ENCODE measurements at places on chromosomes 6 and 20.

DNA sequence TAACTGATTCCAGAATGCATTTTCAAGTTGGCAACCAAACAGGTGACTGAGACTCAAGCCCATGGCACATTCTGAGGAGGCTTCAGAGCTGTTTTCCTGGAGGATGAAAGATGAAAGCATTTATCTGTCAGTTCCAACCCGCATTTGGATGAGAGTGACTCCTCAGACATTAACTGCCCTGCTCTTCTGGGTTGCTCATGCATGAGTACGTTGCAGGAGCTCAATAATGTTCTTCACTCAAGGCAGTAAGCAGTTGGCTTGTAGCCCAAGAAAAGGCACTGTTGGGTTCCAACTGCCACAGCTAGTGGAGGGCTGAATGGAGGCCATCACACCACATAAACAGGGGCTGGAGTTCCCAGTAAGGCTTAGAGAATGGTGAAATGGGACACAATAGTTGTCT, 155.3 kb downstream of the FUT9 start:
- no peak for DNase-seq

- no peak for DNase-seq
These were observed 21.6 kb upstream of the FBXO9 start for GRCh38 chr6:53043581-53043980.

- DNase-seq = no peak
These were observed 116.6 kb upstream of the INSM1 start for GRCh38 chr20:20251317-20251716.

DNA sequence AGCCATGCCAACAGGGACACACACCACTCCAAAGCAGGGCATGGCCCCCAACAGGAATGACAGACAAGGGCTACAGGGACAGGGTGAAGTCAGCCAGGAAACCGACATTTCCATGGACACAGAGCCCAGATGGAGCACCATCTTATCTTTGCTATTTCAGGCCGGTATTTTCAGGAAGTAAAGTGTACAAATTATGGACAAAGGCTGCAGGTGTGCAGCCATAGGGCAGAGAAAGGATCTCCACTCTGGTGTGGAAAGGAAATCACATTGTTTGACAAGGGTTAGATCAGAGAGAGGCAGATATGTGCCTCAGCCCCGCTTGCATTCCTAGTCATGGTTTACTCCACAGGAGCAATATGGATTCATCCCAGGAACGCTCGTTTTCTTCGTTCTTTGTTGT, 81.7 kb upstream of the SLC22A23 start:
- DNase-seq = no peak

DNA sequence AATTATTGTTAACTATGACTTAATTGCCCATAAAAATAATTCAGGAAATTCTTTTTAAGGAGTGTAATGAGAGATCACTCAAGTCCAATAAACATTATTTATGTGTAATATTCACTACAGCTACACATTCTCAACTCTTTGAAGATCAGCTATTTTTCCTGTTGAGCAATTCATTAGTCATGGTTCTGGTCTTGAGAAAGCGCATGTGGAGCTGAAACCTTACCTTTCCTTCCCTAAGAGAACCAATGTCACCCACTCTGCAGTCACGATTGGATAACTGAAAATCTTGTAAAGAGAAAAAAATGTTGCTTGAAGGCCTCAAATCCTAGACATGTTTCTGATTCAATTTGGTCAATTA, 736.9 kb upstream of the MARCKS start:
- DNase-seq = peak; percentile 78

GRCh38 chr6:140441256-140441655, 1066.8 kb upstream of the CITED2 start:
- DNase-seq = peak; percentile 65

DNA sequence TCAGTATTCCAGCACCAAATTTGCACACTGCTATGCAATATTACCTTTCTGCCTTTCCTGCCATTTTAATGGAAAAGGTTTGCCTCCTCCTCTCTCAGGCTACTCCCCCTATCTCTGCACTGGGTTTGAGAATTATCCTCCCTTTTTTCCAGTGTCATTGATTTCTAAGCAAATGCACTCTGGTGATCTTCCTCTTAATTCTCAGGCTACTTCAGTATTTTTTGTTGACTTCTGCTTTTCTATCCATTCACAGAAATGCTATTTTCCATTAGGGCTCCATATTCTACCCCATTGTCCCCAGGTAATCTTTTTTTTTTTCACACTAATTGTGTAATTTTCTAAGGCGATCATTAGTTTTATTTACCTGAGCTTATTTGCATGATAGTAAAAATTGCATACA, 144.0 kb downstream of the GJA1 start:
- DNase-seq = no peak

DNA sequence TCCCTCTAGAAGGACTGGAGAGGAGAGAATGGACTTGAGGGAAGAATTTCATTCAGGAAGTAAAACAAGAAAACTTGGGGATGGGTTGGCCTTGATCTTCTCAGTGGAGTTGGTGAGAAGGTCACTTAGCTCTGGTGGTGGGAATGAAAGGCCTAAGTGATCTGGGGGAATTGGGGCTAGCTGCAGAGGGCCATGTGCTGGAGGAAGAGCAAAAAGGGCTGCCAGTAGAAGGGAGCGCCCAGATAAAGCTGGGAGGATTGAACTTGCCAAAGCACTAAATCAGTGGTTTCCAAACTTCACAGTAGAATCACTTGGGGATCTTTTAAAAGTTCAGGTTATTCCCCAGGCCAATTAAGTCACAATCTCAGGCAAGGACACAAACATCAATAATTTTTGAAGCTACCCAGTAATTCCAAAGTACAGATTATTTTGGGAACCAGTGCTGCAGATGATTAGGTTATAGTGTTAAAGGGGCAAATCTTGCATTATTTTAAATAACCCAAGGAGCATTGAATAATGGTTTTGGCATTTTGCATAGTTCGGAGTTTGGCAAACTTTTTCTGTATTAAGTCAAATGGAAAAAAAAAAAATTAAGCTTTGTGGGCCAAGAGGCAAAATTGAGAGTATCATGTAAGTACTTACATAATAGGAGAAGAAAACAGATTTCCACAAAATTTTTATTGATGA, 36.5 kb upstream of the RFPL4B start:
- peak; percentile 58 for DNase-seq

DNA sequence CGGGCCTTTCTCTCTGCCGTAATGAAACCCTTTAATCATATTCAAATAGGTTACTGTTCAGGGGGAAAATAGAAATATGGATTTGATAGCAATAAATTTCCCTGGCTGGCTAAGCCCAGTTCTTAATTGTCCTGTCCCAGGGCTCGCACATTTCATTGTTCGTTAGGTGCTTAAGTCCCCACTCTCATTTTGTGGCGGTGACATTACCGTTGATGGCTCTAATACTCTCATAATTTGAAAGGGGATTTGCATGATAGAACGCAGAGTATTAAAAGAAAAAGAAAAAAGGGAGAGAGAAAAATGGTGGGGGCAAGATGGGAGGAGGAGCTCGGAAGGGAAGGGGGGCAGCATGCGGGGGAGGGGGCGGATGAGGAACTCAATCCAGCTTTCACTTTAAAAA, 79.1 kb upstream of the FOXP4 start:
- no peak for DNase-seq

DNA sequence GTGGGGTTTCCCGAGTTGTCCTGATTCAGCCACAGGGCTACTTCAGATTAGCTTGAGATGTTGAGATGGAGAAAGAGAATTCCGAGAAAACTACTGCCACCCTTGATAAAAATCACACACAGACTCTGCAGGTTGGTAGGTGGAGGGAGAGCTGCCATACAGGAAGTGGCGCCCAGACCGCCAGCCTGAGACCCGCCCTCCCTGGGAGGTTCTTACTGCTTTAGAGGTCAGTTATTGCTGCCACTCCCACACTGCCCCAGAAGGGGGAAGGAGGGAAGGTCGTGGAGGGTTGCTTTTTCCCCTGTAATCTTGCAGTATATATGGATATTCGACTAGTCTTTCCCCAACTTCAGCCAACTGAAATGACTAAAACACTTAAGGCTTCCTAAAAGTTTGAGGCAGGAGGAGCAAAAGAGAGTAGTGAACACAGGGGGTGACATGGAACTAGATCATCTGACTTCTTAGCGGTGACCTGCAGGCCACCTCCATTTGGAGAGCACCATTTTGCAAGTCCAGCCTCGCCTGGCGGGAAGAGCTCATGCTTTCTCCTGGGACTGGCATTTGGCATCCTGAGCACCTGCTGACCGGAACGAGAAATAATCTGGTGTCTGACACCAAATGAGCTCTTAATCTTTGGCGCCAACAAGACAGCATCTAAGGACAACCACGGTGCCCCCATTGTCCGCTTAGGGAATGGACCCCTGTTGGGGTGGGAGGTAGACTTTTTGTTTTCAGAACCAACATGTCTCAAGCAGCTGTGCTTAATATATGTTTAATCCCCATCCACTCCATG, 35.7 kb upstream of the SLC22A1 start:
- no peak for DNase-seq

DNA sequence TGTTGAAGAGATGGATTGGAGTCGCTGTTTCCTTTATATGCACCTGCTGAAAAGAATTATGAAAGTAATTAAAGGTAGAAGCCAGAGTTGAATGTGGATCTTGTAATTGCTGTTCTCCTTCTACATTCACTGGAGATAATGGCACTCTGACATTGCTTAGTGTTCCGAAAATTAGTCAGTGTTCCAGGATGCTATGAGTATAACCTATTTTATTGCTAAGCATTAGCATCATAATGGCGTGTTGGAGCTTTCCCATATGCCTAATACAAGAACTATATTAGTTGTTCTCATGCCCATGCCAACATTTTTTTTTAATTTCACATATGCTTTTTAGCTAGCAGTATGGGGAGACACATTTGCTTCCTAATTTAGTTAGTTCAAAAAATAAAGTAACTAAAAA, 236.4 kb downstream of the ARHGAP18 start:
- DNase-seq = no peak

DNA sequence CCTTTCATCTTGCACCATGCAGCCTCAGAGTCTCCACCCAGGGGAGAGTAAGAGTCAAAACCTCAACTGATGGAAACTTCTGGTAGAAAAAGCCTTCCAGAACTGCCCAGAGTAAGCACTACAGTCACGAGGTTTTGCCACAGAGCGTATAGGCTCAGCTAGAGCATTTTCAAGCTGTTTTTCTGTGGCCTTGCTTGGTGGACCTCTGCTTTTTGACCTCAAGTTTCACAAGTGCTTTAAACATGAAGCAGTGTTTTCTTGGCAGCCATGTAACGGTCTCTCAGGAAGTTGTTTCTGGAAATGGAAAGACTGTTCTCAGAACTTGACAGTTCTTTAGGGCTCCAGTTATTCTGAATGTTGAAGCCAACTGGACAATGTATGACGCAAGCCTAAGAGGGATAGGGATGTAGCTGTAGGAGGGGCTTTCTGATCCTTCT, 146.5 kb downstream of the ZDHHC14 start:
- peak; percentile 97 for DNase-seq

DNA sequence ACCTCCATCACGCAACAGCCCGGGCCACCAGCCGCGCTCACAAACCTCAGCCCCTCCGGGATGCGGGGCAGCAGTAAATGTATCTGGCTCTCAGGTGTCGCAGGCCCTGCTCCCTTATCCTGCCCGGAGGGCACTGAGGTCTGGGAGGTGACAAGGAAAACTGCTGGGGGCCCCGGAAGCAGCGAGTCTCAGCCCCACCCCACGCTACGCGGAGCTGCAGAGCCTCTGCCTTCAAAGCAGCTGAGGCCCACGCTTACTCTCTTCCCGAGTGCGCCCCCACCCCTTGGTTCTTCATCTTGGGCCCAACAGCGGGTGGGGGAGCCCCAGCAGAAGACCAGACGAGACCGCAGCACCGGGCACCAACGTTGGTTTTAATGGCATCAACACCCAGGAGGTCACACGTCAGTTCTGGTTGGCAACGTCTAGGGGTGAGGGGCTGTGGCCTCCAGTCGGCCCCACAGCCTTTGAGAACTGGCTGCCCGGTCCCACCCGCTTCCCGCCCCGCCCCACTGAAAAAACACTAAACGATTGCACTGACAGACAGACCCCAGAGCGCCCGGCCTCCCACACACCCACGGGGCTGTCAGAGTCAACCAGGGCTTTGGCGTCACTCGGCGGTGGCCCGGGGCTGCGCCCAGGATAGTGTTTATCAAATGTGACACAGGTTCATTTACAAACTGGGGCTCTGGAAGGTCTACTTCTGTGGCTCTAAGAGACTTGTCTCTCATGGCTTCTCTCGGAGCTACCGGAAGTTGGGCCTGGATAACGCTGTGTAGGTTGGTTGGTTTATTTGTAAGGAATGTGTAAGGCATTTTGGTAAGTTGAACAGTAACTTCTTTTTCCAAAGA, 43.7 kb downstream of the DSTN start:
- no peak for DNase-seq

GRCh38 chr20:5522422-5522821, 205.7 kb upstream of the PROKR2 start:
- no peak for DNase-seq

- DNase-seq = no peak
These were observed 201.1 kb upstream of the PREP start for GRCh38 chr6:105603788-105604586.

- DNase-seq = no peak
These were observed 33.4 kb downstream of the CTNNBL1 start for GRCh38 chr20:37726971-37727956.

DNA sequence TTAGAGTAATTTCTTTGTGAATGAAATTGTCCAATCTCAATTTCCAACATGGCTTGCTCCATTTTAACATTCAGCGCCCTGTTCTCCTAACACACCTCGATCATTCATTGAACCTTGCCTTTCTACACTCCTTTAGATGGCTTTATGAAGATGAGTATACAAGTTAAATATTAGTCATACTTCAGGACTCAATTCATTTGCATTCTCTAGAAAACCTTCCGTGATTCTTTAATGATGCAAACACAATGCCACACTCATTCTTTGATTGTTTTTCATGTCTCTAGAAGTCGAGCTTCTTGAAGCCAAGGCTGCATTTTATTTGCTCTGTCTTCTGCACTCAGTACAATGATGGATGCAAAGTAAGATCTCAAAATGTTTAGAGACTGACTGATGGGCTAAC, 641.2 kb downstream of the DOK5 start:
- no peak for DNase-seq

- no peak for DNase-seq
These were observed 7.3 kb downstream of the NPBWR2 start for GRCh38 chr20:64099880-64100565.

DNA sequence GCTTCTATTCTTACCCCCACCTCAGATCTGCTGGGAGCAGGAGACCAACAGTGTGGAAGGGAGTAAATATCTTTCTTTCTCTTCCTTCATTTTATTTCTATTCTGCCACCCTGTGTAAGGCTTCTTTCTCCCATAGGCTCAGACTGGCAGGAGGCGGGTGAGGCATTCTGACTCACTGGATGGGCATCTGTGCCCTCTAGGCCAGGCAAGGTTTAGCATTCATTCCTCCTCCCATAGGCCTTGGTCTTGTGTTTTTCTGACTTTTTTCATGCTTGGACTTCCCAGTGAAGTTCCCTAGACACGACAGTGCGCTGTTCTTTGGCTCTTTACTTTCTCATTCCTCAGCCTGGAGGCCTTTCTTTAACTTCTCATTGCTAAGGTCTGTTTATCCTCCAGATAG, 235.2 kb downstream of the SYNE1 start:
- no peak for DNase-seq

- DNase-seq = no peak
These were observed 15.8 kb downstream of the AARS2 start for GRCh38 chr6:44297063-44298038.

DNA sequence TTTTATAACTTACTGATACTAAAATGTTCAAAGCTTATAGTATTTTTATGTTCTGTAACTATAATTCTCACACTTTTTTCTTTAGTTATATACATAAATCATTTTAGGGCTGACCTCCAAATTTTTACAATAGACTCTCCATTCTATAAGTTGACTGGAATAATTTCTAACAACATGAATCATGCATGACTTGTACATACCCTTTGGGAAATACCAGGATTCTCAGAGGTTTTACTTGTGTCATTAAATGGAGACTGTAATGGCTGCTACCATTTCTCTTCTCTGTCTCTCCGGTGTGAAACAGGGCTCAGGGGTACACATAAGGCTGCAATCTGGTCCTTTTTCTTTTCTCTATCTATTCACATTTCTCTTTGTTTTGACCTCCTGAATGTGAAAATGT, 222.2 kb upstream of the FLRT3 start:
- no peak for DNase-seq

All from AML-193 (cell line).